BE2C (cell line): ENCODE measurements at places on chromosomes 7 and 10.

- no peak for DNase-seq
Measured at GRCh38 chr7:129162732-129163131, 18.2 kb downstream of the TSPAN33 start.

DNA sequence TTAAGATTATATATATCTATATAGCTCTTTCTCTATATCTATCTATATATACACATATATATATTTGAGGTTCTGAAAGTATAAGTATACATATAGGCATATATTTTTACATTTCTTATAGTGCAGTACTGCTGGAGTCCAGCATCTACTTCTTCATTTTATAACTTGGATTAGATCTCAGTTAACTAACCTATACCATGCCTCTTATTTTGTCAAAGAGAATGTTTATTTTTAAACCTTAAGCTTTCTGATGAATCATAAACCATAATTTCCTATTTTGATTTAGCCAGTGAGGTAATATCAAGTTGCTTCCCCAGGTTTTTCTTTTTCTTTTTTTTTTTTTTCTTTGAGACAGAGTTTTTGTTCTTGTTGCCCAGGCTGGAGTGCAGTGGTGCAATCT, 8.1 kb downstream of the ZNF32 start:
- DNase-seq: no peak

DNA sequence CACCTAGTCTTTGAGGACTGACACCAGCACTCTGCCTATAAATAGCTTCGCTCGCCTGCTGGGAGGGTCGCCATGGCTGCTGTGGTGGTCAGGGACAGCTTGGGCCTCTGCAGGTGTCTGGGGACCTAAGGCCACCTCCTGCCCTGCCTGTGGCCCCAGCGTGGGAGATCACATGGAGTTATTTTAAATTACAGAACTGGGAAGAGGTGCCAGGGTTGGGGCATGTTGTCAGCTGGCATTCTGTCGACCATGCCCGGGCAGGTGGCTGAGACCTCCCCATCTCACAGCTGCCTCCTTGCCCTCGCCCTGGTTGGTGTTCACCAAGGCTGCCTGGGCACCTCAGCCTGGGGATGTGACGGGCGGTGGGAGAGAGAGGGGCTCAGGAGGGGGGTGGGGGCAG, 18.1 kb downstream of the SHH start:
- DNase-seq: no peak

DNA sequence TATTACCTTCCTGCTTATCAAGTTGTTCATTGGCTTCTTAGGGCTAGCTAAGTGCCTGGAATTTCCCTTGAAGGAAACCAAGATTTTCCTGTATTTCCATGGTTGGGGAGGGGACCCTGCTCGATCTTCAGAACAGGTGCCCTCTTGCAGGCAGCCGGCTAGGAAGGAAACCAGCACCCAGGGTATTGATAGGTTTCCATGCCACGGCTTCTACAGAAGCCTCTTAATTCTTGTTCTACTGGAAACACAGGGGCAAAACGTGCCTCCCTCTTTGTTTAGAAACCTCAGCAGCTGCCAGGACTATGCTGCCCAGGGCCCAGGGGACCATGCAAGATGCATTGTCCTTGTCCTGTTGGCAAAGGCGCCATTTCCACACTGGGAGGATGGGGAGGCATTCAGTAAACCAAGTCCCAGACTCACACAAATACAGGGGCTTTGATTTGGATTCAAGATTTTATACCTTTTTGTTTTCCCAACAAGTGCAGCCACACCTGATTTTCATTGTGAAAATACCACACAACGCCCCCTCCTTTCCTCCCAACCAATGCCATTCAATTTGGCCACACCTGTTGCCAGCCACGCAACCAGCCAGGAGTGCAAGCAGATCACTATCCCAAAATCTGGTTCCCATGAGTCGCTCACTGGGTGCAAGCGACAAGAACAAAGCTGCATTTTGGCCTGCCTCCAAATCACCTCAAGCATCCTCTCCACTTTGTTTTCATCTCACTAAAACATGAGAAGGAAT, 29.6 kb downstream of the C10orf71 start:
- no peak for DNase-seq

DNA sequence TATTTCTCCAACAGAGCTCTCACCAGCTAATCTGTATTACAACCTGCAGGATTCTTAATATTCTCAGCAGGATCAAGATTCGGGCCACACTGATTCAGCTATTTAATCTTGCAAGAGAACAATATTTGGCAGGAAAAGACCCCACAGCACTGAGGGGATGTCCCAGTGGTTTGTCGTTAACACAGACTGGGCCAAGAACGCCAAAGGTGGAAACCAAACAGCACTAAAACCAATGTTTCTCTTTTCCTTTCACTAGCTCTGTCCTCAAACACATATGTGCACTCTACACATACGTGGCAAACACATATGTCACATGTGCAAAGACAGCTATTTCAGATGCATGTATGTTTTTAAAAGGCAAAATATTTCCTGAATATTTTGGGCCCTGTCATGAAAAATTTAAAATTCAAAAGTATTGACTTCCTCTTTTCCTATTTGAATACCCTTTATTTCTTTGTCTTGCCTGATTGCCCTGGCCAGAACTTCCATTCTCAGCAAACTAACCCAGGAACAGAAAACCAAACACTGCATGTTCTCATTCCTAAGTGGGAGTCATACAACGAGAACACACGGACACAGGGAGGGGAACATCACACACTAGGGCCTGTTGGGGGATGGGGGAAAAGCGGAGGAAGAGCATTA, 51.7 kb upstream of the NEBL start:
- DNase-seq: no peak

DNA sequence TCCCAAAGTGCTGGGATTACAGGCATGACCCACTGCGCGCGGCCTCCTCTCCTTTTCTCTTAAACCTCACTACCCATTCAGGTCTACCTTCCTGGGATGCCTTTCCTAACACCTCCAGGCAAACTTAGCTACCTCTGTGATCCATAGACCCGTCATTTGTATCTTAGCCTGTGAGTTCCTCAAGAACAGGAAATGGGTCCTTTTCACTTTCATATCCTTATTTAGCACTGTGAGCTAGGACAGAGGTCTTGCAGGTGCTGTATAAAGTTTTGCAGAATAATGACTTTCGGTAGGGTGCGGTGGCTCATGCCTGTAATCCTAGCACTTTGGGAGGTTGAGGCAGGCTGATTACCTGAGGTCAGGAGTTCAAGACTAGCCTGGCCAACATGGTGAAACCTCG, 215.7 kb downstream of the RELN start:
- no peak for DNase-seq

- no peak for DNase-seq
Measured at GRCh38 chr10:30000802-30001571, 58.4 kb downstream of the JCAD start.

GRCh38 chr7:131897016-131897789, 340.8 kb upstream of the PODXL start:
- DNase-seq: no peak

DNA sequence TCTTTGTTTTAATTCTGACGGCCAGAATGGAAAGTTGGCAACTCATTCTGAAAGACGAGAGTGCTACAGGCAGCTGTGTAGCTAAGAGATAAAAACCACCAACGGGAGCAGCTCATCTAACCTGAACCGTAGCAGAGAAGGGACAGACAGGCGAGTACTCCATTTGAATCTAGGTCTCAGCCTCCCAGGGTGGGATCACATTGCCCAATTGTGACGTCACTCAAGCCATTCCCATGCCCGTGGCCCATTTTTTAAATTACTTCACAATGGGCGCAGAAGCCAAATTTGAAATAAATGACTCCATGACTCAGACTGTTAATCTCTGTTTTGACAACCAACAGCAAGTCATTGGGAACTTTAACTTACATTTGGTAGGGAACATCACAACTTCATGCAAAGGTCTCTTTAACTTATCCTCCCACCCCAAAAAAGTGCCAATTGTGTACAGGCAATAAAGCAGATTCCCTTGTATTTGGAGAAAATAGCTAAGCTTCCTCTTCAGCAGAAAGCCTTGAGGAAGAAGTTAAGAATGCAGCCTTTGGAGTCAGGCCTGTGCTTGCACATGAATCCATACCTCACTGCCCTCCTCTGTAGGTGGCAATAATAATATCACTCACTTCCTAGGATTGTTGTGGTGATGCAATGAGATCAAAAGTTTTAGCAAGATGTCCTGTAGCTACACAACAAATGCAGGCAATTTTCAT, 93.2 kb upstream of the KIF5B start:
- DNase-seq: no peak

DNA sequence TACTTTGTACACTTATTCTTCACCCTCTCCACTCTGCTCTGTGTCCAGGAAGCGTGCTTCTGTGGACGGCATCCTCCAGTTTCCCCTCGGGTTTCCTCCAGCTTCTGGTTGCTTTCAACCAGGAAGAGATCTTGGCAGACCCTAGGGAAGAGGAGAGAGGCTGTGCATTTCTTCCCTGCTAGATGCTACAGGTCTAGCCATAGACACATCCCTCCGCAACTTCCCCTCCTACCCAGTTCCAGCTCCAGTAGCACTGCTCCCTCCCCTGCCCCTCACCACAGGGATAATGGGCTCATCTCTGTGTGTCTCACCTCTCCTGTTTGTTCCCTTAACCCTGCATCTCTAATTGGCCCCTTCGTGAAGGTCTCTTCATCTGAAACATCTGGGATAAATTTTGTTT, 16.3 kb downstream of the TLL2 start:
- DNase-seq: no peak

- no peak for DNase-seq
Measured at GRCh38 chr10:23496727-23497126, 57.9 kb downstream of the OTUD1 start.

DNA sequence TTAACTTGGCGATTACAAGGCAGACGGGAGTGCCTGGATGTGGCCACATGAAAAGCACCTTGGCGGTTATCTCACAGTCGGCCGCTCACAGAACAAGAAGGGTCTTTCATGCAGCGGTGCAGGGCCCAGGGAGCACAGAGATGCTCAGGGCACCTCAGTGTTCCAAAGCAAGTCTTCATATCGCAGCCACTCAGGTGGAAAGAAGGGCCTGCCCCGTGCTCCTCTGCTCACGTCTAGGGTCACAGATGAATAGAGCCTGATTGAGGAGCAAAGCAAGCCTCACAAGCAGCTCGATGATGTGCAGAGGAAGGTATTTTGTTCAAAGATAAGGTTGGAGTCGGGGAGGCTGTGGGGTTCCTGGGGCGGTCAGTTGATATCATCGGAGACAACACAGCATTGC, 297.8 kb downstream of the WDR11 start:
- no peak for DNase-seq

DNA sequence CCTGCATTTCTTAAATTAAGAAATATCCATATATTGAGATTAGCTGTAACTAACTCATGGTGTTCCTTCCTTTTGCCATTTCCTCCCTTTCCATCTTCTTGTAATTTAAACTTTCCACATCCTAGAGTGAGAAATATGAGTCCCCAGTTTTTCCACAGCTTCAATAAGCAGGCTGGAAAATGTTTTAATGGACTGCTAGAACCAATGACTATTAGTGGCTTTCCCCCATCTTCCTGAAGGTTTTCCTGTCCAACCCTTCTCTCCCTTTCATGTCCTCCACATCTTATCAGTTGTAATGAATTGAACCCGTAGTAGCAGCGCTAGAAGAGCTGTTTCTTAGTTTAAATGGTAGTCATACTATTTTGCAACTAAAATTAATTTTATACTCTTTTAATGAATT, 145.7 kb downstream of the AHR start:
- DNase-seq: no peak

DNA sequence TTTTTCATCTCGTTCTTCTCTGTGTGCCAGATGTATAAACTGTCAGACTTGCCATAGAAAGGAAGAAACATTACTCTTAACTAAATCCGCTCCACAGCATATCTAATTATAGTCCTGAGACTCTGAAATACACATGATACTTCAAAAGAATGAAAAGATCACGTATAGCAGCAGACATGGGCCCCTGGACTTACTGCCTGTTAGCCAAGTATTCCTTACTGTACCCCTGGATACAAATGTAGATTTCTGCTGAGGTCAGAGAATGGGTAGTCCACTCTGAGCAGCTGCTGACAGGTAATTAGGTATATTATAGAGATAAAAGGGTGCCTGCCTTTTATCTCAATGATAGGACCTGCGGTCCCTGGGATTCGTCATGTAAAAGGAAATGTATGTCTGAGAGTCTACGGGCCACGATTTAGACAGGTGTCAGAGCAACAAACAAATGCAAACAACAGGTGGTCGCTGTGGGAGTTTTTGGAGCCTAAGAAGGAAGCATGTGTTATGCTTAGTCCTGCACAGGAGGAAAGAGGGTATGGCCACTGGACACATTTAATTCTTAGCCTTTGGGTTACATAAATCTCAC, 69.4 kb downstream of the VOPP1 start:
- DNase-seq: no peak

DNA sequence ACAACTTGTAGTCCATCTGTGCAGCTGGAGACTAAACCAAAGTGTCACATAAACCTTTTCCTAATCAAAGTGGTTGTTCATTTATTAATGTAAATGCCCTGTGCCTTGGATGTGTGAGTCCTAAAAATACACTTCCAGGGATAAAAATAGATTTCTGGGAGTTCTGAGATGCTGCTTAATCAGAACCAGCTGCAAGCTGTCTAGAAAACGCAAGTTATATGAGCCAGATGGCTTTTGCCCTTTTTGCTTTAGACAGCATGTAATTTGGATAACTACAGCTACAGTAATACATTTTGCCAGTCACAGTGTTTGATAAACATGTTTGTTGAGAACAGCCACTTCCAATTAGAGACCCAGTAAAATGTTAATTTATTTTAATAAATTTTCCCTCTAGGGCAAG, 185.1 kb upstream of the PRPS1L1 start:
- DNase-seq: peak; percentile 28

GRCh38 chr10:113780681-113781250, 29.3 kb downstream of the PLEKHS1 start:
- no peak for DNase-seq

DNA sequence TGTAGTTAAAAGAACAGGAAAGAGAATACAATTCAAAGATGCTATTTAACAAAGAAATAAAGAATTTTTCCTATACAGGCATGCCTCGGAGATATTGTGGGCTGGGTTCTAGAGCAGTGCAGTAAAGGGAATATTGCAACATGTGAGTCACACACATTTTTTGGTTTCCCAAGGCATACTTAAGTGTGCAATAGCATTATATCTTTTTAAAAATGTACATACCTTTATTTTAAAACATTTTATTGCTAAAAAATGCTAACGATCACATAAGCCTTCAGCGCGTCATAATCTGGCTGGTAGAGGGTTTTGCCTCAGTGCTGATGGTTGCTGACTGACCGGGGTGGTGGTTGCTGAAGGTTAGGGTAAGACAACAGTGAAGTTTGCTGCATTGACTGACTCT, 54.4 kb downstream of the ESYT2 start:
- DNase-seq: no peak

GRCh38 chr7:124022551-124022950, 10.3 kb downstream of the TMEM229A start:
- DNase-seq: no peak

DNA sequence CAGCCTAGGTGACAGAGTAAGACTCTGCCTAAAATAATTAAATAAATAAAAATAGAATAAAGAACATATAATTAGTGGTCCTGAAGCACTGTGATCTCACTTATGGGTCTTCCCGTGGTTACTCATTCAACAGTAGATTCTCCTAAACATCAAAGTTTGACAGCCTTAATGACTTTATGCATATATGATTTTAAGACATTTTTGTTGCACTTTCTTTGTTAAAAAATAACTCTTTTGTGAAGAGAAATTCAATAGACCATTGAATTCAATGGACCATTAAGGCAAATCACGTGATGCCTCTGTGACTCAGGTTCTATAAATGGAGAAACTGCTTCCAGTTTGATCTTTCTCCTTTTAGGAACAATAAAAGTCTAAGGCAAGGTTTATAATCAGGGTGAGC, 59.6 kb downstream of the ATOH7 start:
- DNase-seq: no peak
